Naive thymus-derived CD8-positive, alpha-beta T cell (primary cell): ENCODE measurements at places on chromosomes 3 and 15.

- no peak overlapping the region for H3K27ac ChIP-seq
- peaks cover 16% of the 10 kb centered on the region for H3K4me1 ChIP-seq
- peak overlapping the region; percentile 85 for H3K4me3 ChIP-seq
- no peaks in the 10 kb centered on the region for H3K36me3 ChIP-seq
These were observed 1.5 kb downstream of the CDC25A start for GRCh38 chr3:48186631-48187300.

- no peaks in the 10 kb centered on the region for H3K36me3 ChIP-seq
- DNase-seq, result no peak
- H3K27me3 ChIP-seq, result peaks cover 2% of the 10 kb centered on the region
- H3K4me3 ChIP-seq, result no peak overlapping the region
- H3K27ac ChIP-seq, result no peak overlapping the region
These were observed 19.2 kb downstream of the GNB4 start for GRCh38 chr3:179432021-179432420.

DNA sequence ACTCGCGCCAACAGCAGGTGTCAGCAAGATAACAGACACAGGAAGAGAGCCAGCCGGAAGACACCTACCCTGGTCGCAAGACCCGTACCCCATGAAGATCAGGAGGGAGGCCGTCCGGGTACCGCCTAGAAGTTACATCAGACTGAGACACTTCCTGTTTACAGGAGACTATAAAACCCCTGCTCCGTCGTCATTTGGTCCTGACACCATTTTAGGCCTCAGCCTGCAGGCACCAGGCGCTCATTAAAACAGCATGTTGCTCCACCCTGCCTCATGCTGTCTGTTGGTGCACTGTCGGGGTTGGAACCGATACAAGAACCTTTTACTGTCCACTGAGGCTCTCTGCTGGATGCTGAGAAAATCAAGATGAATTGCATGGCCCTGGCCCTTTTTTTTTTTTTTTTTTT, 15.6 kb upstream of the PRTG start:
- peaks cover 3% of the 10 kb centered on the region for H3K27me3 ChIP-seq
- H3K4me3 ChIP-seq, result no peak overlapping the region
- H3K36me3 ChIP-seq, result no peaks in the 10 kb centered on the region
- H3K27ac ChIP-seq, result no peak overlapping the region
- no peaks in the 10 kb centered on the region for H3K4me1 ChIP-seq
- no peak for DNase-seq

GRCh38 chr15:23860290-23861245, 173.5 kb upstream of the NDN start:
- no peak for DNase-seq
- H3K36me3 ChIP-seq, result no peaks in the 10 kb centered on the region
- H3K4me3 ChIP-seq, result no peak overlapping the region
- H3K27ac ChIP-seq, result no peak overlapping the region
- H3K4me1 ChIP-seq, result no peaks in the 10 kb centered on the region

DNA sequence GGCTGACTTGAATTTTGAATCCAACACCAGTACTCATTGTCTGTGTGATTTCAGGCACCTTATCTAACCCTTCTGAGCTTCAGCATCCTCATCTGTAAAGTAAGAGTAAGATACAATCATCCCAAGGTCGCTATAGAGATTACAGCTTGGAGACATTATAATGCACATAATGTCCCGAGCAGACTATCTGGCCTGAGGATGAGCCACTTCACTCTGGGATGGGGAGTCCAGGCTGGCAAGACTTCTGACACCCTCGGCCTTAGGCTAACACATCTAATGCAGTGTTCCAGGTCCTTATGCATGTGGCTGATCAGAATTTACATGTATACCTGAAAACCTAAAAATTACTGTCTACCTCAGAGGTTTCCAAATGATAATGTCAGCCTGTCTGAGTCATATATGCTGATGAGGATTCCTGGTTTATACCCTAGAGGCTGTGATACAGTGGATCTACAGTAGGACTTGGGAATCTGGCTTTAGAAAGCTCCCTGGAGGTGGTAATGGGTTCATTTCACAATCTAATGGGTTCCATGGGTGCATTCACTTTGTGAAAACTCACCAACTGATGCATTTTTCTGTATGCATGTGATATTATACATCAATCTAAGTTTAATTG, 229.0 kb upstream of the SLCO3A1 start:
- no peaks in the 10 kb centered on the region for H3K4me1 ChIP-seq
- H3K27ac ChIP-seq, result no peak overlapping the region
- H3K4me3 ChIP-seq, result no peak overlapping the region
- peaks cover 12% of the 10 kb centered on the region for H3K27me3 ChIP-seq

DNA sequence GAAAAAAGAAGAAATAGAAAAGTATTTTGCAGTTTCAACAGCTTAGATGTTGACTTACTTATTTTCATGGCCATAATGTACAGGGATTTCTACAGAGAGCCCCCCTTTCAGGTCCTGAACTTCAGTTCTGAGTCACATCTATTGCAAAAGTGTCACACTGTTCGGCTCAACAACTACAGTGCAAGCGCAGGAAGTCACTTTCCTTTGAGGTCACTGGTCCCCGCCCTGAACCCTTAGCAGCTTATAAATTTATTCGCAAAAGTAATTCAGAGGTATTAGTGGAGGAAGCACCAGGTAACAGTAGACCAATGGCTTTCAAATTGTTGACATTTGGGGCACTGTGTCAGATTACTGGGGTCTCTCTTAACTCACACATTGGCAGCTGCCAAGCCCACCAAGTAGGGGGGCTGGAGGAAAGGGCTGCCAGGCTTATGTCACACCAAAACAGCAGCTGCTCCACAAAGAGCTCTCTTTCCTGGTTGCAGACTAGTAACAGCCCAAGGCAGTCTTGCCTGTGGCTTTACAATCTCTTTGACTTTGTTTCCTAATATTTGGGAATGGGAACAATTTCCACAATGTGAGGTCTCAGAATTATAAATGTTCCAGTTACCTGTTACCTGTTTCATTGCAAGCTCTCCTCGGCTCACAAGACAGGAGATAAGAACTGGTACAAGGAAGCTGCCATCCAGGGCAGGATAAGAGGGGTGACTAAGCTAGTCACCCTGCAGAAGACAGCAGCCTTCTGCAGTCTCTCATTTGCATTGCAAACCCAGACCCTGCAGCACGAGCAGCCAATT, 130.2 kb upstream of the STRIT1 start:
- no peak overlapping the region for H3K4me3 ChIP-seq
- H3K4me1 ChIP-seq, result no peaks in the 10 kb centered on the region
- no peak for DNase-seq
- no peaks in the 10 kb centered on the region for H3K36me3 ChIP-seq
- H3K27me3 ChIP-seq, result no peaks in the 10 kb centered on the region

GRCh38 chr3:57164217-57164656, 916 bp downstream of the IL17RD start:
- peaks cover 7% of the 10 kb centered on the region for H3K4me1 ChIP-seq
- H3K27ac ChIP-seq, result no peak overlapping the region
- H3K36me3 ChIP-seq, result no peaks in the 10 kb centered on the region
- H3K4me3 ChIP-seq, result peak overlapping the region; percentile 88
- no peak for DNase-seq

DNA sequence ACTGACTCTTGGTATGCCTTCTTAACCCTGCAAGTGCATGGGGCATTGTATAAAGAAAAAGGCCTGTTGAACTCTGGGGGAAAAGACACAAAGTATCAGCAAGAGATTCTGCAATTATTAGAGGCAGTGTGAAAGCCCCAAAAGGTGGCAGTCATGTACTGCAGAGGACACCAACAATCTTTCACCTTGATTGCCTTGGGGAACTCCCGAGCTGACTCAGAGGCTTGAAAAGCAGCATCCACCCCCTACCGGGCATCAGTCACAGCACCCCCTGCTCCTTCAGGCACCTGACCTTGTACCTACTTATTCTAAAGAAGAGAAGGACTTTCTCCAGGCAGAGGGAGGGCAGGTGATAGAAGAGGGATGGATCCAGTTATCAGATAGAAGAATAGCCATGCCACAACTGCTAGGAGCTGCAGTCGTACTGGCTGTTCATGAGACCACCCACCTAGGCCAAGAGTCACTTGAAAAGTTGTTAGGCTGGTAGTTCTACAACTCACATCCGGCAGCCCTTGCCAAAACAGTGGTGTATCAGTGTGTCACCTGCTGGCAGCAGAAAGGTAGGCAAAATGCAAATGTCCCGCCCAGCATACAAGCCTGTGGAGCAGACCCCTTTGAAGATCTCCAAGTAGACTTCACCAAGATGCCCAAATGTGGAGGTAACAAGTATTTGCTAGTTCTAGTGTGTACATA, 241.6 kb upstream of the CNTN6 start:
- H3K27me3 ChIP-seq, result no peaks in the 10 kb centered on the region
- no peak overlapping the region for H3K4me3 ChIP-seq
- H3K4me1 ChIP-seq, result no peaks in the 10 kb centered on the region
- DNase-seq, result no peak
- H3K36me3 ChIP-seq, result no peaks in the 10 kb centered on the region

DNA sequence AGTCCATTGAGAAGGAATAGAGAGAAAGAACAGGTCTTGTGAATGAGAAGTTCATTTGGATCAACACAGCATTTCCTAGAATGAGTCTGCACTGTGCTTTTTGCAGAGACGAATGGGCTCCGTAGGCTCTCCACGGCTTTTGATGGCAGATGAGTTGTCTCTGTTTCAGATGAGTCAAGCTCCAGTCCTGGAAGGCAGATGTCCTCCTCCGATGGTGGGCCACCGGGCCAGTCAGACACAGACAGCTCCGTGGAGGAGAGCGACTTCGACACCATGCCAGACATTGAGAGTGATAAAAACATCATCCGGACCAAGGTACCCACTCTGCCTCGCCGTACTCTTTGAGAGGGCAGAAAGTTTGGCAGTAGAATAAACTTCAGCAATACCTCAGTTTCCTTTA, 70.5 kb downstream of the SIDT1 start:
- no peak overlapping the region for H3K27ac ChIP-seq
- H3K27me3 ChIP-seq, result no peaks in the 10 kb centered on the region
- no peak overlapping the region for H3K4me3 ChIP-seq
- peaks cover 68% of the 10 kb centered on the region for H3K36me3 ChIP-seq
- DNase-seq, result no peak

DNA sequence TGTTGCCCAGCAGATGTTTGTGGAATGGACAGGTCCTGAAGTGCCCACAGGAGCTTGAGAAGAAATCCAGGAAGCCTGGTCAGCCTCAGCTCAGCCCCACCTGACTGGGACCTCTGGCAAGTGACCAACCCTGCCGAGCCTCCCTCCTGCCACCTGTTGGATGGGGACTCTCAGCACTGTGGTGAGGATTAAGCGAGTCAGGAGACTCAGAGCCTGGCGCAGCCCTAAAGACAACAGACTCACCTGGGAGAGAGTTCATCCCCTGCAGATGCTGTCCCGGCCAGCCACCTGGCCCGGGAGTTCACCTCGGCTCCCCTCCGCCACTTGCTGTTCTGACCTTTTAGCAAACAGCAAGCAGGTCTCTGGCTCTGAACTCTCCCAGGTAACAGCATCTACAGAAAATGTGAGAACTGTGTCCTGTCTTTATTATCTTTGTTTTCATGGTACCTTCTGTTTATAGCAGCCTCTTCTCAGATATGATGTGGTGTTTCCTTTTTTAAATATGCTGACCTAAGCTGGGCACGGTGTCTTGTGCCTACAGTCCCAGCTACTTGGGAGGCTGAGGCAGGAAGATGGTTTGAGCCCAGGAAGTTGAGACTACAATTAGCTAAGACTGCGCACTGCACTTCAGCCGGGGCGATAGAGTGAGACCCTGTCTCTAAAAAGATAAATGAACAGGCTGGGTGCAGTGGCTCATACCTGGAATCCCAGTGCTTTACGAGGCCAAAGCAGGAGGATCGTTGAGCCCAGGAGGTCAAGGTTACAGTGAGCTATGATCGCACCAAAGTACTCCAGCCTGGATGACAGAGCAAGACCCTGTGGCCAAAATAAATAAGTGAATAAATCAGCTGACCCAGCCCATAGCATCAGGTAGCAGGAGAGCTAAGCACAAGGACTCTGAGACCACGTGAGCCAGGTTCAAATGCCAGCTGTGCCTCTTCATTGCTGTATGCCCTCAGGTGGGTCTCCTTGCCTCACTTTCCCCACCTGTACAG, 32.4 kb upstream of the SLC6A6 start:
- DNase-seq, result no peak
- H3K4me1 ChIP-seq, result peaks cover 2% of the 10 kb centered on the region
- H3K27me3 ChIP-seq, result no peaks in the 10 kb centered on the region

DNA sequence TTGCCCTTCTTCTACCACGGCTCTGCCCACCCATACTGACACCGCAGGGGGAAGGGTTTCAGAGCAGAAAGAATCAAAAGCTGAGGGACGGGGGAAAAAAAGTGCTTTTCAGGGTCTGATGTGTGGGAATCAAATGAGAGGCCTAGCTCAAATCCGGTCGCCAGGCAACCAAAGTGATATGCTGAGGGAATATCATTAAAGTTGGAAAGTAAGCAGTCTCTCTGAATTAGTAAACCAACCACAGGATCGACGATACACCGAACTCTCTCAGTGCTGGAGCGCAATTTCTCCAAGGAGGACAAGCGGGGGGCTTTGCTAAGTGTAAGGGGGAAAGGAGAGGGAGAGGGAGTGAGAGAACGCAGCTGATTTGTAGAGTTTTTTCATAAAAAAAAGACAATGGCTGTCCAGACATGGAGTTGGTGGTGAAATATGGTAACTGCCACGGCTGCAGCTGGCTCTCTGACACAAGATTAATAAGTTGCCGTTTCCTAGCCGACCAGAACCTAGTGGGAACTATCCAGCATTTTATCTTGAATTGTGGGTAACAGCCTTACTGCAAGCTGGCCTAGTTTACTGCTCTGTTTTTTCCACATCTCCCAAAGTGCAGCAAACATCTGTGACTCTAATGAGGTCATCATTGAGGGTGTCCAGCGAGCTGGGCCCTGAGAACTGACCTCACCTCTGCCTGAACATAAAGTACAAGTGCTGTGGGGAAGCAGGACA, 530.2 kb downstream of the SOX2 start:
- H3K27me3 ChIP-seq, result no peaks in the 10 kb centered on the region
- no peaks in the 10 kb centered on the region for H3K36me3 ChIP-seq
- H3K27ac ChIP-seq, result no peak overlapping the region
- no peaks in the 10 kb centered on the region for H3K4me1 ChIP-seq
- H3K4me3 ChIP-seq, result no peak overlapping the region
- no peak for DNase-seq

DNA sequence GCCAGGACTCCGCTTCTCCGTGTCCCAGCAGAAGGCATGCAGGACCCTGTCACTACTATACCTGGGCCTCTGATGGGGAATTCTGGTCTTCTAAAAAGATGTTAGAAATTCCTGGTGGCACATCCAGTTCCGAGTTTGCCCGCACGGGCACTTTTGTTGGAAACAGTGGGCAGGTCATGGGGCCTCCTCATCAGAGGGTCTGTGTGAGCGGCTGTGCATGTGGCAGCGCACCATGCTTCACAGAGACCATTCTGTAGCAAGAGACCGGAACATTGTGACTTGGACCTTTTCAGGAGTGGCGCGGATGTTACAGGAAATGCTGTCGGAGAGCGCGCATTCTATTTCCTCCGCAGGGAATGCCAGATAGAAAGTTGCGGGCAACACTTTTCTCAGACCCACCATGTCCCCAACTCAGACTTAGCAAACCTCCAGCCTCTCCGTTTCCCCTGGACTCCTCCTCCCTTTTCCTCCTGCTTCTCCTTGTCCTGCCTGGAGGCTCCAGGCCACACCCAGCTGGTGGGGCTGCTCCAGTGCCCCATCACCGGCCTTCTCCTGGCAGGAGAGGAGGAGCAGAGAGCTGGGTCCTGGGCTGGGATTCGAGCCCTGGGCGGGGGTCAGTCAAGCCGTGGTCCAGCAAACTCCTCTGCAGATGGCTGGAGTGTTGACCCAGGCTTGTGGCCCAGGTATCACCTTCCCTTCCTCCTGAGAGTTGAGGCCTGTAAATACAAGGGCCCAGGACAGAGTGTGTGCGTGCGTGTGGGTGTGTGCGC, 46.6 kb downstream of the KLF13 start:
- no peak for DNase-seq
- no peak overlapping the region for H3K4me3 ChIP-seq
- H3K27ac ChIP-seq, result peak overlapping the region; percentile 37
- H3K27me3 ChIP-seq, result no peaks in the 10 kb centered on the region
- H3K36me3 ChIP-seq, result peaks cover 14% of the 10 kb centered on the region
